ENCODE measurements at places on chromosomes 3 and 15.

DNA sequence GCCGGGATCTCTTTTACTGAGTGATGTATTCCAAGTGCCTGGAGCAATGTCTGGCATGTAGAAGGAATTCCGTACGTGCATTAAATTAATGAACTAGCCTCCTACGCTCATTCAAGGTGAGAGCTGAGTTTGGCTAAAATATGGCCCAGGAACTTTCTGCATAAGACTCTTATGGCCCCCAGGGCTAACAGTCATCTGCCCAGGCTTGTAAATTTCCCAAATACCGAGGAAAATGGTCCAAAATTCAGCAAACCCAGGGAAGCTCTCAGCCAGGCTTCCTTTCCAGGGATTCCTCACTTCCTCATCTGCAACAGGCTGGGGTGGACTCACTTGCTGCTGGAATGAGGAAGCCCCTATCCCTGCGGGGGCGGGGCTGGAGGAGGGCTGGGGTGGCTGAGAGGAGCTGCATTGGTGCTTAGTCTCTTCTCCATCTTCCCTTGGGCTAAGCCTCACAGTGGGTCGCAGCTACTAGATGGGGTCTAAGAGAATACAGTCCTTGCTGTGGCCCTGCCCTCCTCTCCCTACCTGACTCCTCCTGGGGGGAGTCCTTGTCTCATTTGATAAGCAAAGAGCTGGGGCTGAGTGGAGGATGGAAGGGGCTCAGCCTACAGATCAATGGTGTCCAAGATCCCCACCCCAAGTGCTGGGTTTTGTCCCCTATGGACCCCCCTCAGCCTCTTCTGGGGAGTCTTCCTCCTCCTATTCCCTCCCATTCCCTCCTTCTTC is 28.5 kb upstream of the APOD start:
- peak; percentile 27 for DNase-seq

- DNase-seq = no peak
Measured at GRCh38 chr3:56761887-56762651, 39.7 kb downstream of the ARHGEF3 start.

DNA sequence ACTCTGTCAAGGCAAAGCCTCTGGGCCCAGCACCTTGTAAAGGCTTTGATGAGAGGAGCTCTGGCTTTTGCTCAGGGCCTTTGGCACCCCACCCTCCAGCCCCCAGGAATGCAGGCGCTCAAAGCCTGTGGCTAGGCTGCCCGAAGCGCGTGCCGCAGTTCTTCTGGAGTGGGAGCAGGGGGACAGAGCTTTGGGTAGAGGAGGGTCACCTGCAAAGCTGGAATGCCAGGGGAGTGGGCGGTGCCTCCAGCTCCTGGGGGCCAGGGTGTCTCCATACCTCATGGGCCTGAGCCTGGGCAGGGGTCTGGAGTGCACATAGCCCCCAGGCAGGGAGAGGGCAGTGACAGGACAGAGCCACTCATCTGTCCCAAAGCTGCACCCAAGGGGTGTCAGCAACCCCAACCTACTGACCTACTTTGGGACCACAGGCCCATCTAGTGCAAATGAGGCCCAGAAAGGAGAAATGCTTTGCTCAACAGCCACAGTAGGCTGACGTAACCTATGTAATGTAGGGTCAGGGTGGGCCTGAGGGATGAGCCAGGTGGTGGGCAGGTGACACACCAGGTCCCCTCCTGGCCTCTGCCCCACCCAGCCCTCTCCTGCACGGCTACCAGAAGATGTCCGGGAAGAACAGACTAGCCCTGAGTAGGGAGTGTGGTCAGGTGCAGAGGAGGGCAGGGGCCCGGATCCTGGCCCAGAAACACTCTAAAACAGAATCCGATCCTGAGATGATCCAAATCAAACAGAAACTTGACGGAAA is 2.2 kb upstream of the CALML4 start:
- DNase-seq = no peak

GRCh38 chr3:89525609-89526008 is 418.2 kb downstream of the EPHA3 start:
- no peak for DNase-seq

- no peak for DNase-seq
Measured at GRCh38 chr15:41804361-41804760, 23.5 kb upstream of the JMJD7 start.

DNA sequence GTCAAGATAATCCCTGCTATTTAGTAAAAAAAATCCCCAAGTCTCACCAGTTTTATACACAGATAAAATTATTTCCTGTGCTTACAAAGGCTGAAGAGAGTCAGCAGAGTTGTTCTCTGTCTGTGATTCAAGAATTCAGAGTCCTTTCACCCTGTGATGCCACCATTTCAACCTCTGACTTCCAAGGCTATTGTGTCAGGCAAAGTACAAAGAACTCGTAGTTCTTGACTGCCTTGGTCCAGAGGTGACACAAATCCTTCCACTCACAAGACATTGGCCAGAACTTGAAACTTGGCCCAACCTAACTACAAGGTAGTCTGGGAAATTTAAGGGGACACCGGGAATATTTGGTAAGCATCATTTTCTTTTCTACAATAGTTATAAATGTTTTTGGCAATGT is 34.9 kb upstream of the CMC1 start:
- no peak for DNase-seq

DNA sequence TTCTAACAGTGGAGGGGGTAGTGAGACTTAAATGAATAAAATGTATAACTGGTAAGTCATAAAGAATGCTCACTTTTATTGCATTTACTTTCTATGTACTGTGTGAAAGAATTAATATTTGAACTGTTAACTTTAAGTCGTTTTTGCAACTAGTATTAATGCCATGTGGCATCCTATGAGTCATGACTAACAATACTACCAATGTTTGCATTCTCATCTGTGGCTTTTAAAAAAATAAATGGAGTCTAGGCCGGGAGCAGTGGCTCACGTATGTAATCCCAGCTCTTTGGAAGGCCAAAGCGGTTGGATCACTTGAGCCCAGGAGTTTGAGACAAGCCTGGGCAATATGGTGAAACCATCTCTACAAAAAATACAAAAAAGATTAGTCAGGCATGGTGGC is 5.2 kb downstream of the C3orf49 start:
- no peak for DNase-seq

- DNase-seq = no peak
Measured at GRCh38 chr3:116601206-116601605, 108.4 kb upstream of the TUSC7 start.

- DNase-seq = no peak
Measured at GRCh38 chr3:136658946-136659682, 93.1 kb downstream of the STAG1 start.

GRCh38 chr3:54261141-54261540 is 138.8 kb downstream of the CACNA2D3 start:
- DNase-seq = no peak

DNA sequence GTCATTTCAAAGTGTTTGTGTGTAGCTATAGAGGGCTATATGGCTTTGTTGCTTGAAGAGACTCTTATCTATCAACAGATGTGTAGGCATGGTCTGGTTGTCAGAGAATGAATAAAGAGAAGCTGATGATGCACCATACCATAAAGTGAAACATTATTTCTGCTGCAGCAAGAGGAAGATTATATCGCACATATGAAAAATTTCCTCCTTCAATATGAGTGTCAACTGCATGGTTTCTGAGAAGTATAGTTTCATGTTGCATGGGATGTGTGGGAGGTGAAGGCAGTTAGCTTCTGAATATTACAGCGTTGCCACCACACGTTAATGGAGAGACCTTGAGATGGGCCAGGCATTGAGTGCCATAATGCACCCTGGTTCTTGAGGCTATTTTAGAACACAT is 217.9 kb downstream of the SATB1 start:
- no peak for DNase-seq

- no peak for DNase-seq
Measured at GRCh38 chr3:101816215-101817149, 32.8 kb upstream of the NFKBIZ start.

DNA sequence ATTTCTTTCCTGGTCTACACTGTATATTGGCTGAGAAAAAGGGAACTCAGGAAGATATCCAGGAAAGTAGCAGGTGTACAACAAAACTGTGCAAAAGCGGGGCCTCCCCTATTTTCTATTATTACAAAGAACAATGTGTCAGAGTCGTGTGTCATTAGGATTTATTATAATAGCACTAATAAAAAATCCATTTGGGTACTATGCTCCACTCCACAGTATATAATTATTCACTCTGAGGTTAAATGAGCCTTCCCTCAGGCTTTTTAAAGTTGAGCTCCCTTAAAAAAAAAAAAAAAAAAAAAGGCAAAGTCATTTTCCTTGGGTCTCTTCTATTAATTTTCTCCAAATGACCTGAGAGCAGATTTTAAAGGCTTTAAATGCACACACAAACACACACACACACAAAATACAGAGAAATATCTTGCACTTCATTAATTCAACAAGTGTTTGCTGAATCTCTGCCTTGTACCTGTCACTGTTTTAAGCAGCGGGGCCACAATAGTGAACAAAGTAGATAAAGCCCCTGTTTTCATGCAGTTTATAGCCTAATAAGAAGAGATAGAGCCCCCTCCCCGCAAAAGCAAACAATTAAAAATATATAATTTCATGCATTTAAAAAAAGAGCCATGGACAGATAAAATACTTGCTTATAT is 1.3 kb upstream of the DPP8 start:
- DNase-seq = no peak

GRCh38 chr3:8317661-8318649 is 183.7 kb upstream of the LMCD1 start:
- DNase-seq = no peak

GRCh38 chr3:23249961-23250360 is 46.8 kb downstream of the UBE2E2 start:
- no peak for DNase-seq

- DNase-seq = no peak
Measured at GRCh38 chr15:73293773-73294172, 75.0 kb downstream of the HCN4 start.

DNA sequence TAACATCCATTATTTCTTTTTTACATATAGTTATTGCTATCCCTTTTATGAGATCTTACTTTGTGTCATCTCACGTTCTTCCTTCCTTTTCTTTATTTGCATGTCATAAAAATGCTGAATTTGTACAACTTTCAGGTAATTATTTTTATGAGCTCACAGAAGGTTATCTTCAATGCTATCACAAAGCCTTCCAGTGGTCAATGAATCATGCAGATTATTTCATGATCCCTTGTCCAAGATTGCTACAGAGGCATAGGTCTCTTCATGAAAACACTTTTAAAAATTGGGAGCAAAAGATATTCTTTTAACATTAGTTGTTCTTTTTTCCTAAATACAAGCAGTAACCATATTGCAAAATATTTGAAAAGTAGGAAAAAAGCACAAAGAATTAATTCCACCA is 880.1 kb upstream of the NR2F2 start:
- no peak for DNase-seq

All from right kidney (tissue), 9 donors.